Renal pelvis (tissue), 12 donors: ENCODE measurements at places on chromosomes 7 and 10.

DNA sequence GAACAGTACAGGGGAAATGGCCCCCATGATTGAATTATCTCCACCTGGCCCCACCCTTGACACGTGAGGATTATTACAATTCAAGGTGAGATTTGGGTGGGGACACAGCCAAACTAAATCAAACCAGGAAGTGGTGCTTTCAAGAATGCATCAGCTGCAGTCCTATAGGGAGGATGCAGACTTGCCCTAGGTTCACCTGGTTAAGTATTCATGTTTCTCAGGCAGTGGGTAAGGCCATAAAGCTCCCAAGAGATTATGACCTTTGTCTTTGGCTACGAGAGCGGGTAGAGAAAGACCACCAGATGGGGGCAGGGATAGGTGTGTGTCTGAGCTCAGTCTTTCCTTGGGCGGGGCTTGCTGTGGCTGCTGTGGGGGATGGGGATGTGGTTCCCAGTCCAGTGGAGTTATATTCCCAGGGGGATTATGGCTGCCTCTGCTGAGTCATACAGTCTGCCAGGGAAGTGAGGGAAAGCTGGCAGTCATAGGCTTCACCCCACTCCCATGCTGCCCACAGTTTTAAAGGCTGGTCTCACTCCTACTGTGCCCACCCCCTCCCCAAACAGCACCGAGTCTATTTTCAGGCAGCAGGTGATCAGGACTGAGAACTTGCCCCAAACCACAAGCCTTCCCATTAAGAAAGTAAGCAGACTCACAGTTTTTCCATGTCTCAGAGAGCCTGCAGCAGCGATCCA, 8.4 kb upstream of the R3HCC1L start:
- DNase-seq = no peak

GRCh38 chr10:129622736-129623135, 155.7 kb downstream of the MGMT start:
- no peak for DNase-seq

DNA sequence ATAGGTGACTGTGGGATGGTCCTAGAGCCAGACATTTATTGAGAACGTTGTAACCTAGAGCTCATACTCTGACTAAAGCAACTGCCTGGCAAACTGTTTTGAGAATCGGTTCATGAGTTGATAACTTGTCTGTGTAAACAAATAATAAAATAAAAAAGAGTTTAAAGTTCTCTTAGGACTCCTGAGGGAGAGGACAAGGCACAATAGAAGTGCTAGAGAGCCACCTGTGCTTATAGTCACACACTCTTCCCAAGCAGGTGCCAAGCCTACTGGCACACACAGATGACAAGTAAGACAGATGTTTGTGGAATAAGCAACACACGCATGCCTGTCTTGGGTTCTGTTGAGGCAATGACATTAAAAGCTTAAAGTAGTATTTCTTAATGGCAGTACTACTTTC, 7.9 kb downstream of the EDRF1 start:
- no peak for DNase-seq

DNA sequence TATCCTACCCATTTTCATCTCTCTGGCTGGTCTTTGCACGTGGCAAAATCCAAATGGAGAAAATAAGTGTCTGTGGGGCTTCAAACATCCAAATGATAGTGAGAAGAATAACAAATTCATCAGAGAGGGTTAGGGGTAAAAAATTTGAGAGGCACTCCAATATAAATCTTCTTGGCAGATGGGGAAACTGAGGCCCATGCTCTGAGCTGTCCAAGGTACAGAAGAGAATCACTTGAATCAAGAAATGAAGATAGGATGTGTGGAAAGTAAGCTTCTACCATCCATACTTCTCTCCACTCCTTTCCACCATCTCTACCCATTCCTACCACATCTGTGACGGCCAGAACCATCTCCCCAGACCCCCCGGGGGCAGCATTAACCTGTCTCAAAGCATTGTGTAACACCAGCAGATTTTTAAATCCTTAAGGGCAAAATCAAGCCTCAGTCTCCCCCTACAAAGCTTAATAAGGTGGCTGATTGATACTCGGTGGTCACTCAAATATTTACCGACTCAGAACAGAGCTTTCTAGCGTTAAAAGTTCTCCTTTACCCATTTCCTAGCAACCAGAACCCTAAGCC, 818 bp downstream of the GOT1 start:
- DNase-seq = no peak

DNA sequence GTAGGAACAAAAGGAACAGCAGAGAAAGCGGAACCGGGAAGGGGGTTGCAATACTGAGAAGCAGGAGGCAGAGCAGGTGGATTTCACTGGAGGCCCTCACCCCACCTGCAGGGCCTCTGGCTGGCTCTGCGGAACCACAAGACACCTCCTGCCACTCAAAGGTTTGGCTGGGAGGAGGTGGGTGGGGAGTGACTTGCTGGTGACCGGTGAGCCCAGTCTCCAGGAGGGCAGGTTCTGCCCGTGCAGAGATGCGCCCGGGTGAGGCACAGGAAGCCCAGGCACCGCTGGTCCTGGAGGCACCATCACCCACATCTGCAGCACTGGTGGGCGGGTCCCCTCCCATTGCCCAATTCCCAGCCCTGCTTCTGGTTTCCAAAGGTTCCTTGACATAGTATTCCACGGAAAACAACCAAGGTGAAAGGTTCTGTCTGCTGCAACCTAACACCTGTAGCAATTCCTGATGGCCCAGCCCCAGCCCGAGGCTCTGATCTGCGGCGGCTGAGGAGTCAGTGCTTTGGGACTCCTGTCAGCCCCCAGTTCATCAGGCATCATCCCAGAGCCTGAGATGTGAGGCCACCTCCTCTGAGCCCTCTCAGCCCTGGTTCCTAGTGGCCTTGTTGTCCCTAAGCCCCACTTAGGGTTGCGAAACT, 64.4 kb downstream of the CALML3 start:
- DNase-seq = no peak

DNA sequence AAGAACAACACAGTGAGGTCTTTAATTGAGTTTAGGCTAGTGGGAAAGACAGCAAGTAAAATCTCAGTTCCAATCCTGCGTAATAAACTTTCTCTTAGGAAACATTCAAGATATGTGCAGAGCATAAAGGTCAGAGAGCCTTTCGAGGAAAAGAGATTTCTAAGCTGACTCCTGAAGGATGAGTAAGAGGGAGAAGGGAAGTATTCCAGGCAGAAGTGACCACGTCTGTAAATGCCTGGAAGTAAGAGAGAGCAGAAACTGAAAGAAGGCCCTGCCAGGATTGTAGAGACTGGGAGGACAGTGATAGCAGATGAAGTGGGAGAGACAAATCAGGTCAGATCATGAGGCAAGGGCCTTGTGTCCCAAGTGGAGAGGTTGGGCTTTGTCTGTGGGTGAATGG, 41.8 kb downstream of the PNLIPRP3 start:
- no peak for DNase-seq

GRCh38 chr10:7168414-7168813, 242.4 kb downstream of the SFMBT2 start:
- DNase-seq = no peak

DNA sequence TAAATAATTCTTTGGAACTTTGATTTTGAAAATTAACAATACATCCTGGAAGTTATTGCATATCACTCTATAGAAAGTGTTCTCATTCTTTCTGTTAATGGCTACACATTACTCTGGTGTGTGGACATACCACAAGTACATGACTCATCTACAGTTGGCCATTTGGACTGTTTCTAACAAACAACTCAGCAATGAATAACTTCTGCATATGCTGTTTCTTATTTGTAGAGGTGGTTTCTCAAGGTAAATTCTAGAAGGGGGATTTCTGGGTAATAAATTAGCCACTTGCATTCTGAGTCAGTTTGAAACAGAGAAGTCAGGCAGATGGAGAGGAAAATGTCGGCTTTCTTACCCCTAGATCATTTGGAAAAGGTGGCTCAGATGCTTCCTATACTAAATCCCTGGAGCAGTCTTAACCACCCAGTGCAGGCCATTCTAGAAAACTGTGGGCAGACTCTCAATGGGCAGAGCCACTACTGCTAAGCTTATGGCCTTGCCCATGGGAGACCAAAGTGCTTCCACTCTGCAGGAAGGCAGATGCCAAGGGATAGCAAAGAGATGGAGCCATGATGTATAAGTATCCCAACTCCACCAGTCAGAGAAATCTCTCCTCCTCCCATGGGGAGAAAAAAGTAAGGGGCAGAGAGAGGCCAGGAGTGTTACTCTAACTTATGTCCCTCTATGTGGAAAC, 194.0 kb upstream of the PLPP4 start:
- no peak for DNase-seq

GRCh38 chr7:158828133-158829020, 932 bp downstream of the ESYT2 start:
- no peak for DNase-seq

GRCh38 chr7:47818796-47819606, 129.3 kb downstream of the PKD1L1 start:
- peak; percentile 81 for DNase-seq

GRCh38 chr10:123019941-123020703, 11.3 kb downstream of the ACADSB start:
- DNase-seq = no peak

- DNase-seq = no peak
These were observed 5.4 kb downstream of the PSD start for GRCh38 chr10:102413053-102413705.

GRCh38 chr10:113666682-113667252, 2.9 kb upstream of the NRAP start:
- DNase-seq = no peak

GRCh38 chr7:47518827-47519226, 63.1 kb downstream of the TNS3 start:
- DNase-seq = no peak

DNA sequence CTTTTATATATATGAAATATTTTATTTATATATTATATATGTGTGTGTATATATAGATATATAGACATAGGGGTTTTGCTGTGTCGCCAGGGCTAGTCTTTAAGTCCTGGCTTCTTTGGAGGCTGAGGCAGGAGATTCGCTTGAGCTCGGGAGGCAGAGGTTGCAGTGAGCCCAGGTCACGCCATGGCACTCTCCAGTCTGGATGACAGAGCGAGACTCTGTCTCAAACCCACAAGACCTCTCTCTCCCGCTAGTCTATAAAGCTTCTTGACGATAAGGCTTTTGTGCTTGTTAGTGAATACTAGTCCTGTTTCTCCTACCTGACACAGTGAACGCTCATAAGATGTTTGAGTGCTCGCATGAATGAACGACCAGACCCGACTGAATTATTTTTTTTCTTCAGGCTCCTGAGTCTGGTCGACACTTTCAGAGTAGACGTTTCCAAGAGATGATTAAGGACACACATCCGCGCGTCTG, 577 bp upstream of the DDX21 start:
- no peak for DNase-seq

GRCh38 chr10:44975431-44976331, 2.9 kb downstream of the DEPP1 start:
- DNase-seq = no peak

- DNase-seq = no peak
These were observed 62.6 kb upstream of the SFMBT2 start for GRCh38 chr10:7473474-7473873.

- no peak for DNase-seq
These were observed 40.5 kb downstream of the PPP1R3C start for GRCh38 chr10:91592266-91592975.

- DNase-seq = no peak
These were observed 4.2 kb upstream of the IKZF1 start for GRCh38 chr7:50300336-50300735.

DNA sequence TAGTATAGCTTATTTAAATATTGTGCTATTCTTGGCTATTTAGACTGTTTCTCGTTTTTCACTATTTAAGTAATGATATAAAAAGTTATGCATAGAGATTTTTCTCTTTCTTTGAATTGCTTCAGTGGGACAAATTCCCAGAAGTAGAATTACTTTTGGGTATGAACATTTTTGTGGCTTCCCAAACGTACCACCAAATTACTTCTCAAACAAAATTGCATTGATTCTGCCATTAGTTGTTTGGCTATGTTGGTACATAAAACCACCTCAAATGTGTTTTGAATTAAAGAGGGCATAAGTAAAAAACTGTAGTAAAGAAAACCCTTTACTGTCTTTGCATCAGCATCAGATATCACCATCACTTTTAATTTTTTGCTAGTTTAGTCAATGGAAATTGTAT, 31.0 kb downstream of the AKR1B1 start:
- no peak for DNase-seq

- DNase-seq = no peak
These were observed 50.0 kb downstream of the VCL start for GRCh38 chr10:74047871-74048270.

GRCh38 chr7:140034421-140034820, 28.3 kb downstream of the PARP12 start:
- DNase-seq = no peak

GRCh38 chr10:7972367-7972766, 82.1 kb upstream of the GATA3 start:
- no peak for DNase-seq

GRCh38 chr7:15753887-15754579, 67.5 kb upstream of the MEOX2 start:
- DNase-seq = no peak

DNA sequence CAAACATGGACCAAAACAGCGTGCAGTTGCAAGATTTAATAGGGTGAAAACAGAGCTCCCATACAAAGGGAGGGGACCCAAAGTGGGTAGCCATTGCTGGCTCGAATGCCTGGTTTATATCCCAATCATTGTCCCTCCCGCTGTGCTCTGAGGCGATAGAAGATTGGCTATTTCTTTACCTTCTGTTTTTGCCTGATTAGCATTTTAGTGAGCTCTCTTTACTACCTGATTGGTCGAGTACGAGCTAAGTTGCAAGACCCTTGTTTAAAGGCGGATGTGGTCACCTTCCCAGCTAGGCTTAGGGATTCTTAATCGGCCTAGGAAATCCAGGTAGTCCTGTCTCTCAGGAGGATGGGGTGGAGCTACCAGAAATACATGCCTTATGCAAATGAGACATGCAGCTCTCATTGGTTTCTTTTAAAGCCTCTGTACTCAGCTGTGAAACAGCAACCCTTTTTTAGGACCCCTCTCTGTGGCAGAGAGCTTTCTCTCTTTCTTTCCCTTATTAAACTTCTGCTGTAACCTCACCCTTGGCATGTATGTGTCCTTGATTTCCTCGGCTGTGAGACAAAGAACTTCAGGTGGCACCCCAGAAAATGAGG, 202.4 kb downstream of the CCSER2 start:
- no peak for DNase-seq

- DNase-seq = no peak
These were observed 156.1 kb downstream of the KIF20B start for GRCh38 chr10:89857431-89858042.

- DNase-seq = no peak
These were observed 46.4 kb upstream of the RSBN1L start for GRCh38 chr7:77649716-77650349.

DNA sequence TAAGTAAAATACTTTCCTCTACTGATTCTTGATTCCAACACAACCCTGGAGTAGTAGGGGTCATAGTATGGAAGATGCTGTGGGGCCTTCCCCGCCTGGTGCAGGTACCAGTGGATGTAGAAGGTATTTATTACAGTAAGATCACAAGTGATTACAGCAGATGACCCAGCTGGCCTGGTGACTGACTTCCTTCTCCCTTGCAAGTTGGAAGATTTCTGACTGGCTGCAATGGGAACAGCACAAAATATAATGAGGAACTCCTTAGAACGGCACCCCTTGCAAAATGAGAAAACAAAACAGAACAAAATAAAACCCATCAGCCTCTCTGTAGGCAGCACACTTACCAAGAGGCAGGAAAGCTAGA, 61.7 kb upstream of the TARP start:
- DNase-seq = no peak
